ENCODE measurements at places on chromosomes 5 and 9.

DNA sequence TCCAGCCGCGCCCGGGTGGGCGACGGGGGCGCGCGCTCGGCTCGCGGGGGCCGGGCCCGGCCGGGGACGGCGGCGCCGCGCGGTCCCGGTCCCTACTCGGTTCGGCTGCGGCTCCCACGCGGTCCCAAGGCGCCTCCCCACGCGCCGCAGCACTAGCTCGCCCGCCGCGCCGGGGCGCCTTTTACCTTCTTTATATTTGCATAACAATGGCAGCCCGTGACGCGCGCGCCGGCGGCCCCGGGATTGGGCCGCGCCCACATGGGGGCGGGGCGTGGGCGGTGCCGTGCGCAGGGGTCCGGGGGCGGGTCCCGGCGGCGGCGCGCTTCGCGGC, at the start of gene NRARP:
TSS of gene NRARP (minus strand) at position 154 of the 331 bp plus-strand sequence. CDS start 343 bp downstream, outside the sequence.
- DNase-seq: no peak

DNA sequence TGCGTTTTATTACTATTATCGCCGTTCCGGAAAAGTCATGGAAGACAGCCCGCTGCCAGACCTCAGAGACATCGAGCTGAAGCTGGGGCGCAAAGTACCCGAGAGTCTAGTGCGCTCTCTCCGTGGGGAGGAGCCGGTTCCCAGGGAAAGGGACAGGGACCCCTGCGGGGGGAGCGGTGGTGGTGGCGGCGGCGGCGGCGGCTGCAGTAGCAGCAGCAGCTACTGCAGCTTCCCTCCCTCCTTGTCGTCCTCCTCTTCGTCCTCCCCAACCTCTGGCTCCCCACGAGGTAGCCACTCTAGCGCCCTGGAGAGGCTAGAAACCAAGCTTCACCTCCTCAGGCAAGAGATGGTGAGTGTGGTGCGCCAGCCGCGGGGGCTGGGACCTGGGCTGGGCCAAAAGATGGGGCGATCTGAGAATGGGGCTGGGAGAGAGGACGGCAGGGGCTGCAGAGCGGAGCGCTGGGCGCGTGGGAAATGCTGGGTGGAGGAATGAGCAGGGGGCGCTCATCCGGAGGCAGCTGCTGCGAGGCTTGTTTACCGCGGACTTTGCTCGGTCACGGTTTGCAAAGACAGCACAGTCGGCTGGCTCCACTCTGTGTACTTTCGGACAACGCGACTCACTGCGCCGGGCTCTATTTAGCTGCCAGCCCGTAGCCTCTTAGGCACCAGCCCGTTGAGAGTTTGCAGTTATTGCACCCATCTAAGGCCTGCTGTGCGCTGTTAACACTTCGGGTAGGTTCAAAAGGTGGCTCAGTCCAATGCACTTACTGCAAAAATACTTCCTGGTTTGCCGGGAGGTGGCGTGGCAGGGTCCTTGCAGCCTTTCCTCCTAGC, 1.1 kb downstream of the LURAP1L start:
- DNase-seq: peak; percentile 50

- peak; percentile 90 for DNase-seq
These were observed 17.7 kb downstream of the IL31RA start for GRCh38 chr5:55868846-55869245.

- DNase-seq: no peak
These were observed 17.6 kb downstream of the NSUN2 start for GRCh38 chr5:6615034-6615815.

DNA sequence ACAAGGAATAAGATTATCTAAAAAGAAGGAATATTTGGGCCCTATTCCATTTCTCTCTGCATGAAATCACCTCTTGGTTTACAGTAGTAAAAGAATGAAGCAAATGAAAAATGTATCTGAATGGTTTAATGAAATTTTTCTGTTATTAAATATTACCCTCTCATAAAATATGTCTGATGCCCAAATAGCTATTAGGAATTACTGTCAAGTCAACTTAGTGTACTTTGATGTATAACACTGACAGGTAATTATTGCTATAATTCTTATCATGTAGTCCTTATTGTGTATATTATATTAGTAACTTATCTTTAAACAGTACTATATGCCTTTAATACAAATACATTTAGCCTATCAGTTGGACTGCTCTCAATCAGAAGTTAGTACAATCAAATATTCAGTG, 8.4 kb downstream of the MYOT start:
- DNase-seq: no peak

- DNase-seq: no peak
These were observed 2.3 kb downstream of the UQCRQ start for GRCh38 chr5:132868754-132869153.
